ENCODE measurements at places on chromosomes 2 and 18.
A peak's percentile ranks its signal among the peaks of the same experiment; 100 is the strongest.

DNA sequence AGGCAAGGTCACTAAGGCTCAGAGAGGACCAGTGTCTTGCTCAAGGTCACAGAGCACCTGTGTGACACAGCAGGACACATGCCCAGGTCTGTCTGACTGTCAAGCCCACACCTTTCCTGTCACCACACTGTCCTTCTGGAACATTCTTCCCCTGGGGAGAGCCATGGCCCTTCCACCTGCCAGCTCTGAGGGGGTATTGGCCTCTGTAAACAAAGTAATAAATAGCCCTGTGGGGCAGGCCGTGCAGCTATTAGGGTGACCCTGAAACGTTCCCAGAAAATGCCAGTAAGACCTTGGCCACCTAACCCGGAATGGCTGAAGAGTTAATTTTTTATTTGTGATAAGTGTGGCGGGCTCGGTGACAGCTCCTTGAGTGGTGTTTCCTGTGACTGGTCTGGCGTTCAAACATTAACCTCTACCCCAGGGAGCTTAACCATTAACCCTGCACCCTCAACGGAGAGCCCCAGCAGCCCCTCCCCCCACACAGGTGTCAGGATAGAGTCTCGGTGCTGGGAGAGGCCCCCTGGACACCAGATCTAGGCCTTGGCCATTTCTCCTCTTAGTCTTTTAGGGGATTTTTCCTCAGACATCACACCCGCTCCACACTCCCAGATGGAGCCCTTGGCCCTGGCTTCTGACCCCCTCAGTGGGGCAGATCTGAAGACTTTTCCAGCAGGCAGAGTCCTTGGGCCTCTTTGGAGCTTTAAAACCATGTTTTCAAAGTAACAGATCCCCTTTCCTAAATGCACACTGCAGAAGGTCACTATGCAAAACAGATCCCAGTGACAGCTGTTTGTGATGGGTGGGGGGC lies 36.6 kb downstream of the SCTR start:
- no peak for DNase-seq

- no peak for DNase-seq
These were observed 41.5 kb upstream of the EPC2 start for GRCh38 chr2:148602885-148603561.

- no peak for DNase-seq
These were observed 132.7 kb downstream of the EVA1A start for GRCh38 chr2:75428060-75428459.

DNA sequence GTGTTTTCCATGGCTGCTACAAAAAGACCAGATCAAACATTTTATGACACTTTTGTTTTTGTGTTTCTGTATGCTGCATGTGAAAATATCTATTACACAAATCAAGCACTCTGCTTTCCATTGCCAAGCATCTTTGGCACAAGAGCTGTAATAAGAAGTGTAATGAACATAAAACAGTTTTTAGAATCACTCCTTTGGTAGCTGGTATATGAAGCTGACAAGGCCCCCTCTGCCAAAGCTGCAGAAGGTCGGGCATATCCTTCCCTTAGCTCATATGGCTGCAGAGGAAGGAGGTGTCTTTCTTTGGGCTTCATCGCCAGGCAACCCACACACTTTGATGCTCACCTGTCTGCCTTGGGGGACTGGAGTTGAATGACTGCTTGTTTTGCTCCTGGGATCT lies 175.4 kb downstream of the TMEM247 start:
- DNase-seq: no peak

GRCh38 chr18:28514699-28515098 lies 337.8 kb upstream of the CDH2 start:
- DNase-seq: no peak

DNA sequence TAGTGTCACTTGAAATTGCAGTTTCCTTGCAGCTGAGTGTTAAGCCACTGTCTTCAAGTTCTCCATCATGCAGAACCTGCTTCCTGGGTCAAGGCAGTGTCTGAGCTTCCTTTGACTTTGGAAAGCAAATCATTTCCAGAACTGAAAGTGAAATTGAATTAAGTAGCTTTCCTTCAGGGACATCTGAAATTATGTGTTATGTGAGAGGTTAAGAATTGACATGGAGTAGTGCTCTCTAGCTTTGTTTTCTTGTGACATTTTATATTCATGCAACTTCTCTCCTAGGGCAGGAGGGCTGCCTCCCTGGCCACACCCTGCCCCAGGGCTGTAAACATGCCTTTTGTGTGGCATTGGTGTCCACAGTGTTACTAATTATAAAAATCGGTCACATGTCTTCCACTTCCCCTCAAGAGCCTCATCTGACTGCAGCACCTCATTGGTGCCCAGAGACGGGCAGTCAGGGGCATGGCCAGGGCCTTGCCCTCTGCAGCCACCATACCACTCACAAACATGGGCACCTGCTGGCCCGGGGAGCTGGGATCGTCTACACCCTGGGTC lies 14.4 kb downstream of the RAB12 start:
- no peak for DNase-seq

GRCh38 chr2:228016402-228016801 lies 145.0 kb downstream of the DAW1 start:
- DNase-seq: no peak

GRCh38 chr2:194004590-194005206 lies 1652.3 kb upstream of the SLC39A10 start:
- DNase-seq: no peak

- no peak for DNase-seq
These were observed 259.8 kb upstream of the ATP5MC3 start for GRCh38 chr2:175441181-175441761.

DNA sequence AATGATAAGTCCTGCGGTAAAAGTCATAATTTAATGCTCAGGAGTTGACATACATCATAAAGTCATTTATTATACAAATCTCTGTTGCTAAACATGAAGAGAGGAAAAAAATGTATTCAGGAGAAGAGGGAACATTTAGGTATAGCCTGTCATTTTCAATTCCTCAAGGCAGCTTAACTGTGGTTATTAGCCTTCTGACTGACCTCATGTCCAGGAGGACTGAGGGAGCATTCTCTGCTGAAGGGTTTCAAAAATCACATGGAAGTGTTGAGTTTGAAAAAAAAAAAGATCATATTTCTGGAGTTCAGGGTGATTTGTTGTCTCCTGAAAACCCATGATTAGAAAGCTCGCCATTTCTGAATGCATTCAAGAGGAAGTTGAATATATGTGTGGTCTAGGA lies 1371.1 kb upstream of the LRRTM1 start:
- DNase-seq: no peak

GRCh38 chr18:23950644-23951043 lies 63.9 kb upstream of the TTC39C start:
- no peak for DNase-seq

DNA sequence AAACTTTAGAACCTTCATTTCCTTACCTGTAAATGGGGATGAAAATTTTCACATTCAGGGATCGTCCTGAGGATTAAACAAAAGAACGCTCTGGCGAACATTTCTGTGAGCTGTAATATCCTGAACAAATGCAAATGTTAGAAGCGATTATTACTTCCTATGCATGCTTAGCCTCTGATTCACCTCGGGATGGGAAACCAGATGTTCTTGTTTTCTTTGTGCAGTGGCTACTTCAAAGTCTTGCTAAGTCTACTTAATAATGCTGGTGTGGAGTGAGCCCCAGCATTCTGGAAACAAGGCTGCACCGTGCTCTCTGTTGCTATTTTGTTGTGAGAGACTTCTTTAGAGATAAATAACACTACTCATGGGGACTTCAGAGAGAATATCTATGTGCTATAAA lies 119.1 kb upstream of the PELI1 start:
- no peak for DNase-seq

- no peak for DNase-seq
These were observed 61.0 kb upstream of the SLC25A52 start for GRCh38 chr18:31821545-31822171.

DNA sequence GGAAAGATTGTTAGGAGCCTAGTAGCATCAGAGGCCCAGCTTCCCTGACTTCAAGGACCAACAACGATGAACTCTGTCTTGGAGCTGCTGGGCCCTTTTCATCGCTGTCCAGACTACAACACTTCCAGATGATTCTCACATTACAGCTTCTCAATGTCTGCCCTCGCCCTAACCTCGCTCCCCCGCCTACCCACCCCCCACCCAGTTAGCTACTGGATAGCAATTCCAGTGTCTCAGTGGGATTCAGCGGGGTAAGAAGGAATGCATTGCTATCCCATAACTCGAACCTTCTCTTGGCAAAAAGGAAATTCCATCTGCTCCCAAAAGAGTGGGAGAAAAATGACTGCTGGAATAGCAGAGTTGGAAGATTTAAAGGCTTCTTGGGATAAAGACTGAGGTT lies 65.0 kb downstream of the RPL37A start:
- no peak for DNase-seq

GRCh38 chr18:64403784-64404503 lies 255.1 kb upstream of the LINC00305 start:
- DNase-seq: no peak

- no peak for DNase-seq
These were observed 25.2 kb upstream of the TAF1B start for GRCh38 chr2:9818097-9818496.

GRCh38 chr18:47413327-47413726 lies 161.9 kb upstream of the SKOR2 start:
- no peak for DNase-seq

GRCh38 chr2:173657996-173658717 lies 303.5 kb downstream of the CDCA7 start:
- DNase-seq: no peak

- DNase-seq: no peak
These were observed 79.0 kb downstream of the TLK1 start for GRCh38 chr2:171081649-171082111.

- no peak for DNase-seq
These were observed 62.8 kb downstream of the GRB14 start for GRCh38 chr2:164558450-164558849.

GRCh38 chr2:207459990-207460757 lies 69.6 kb upstream of the CREB1 start:
- DNase-seq: no peak

- DNase-seq: no peak
These were observed 4.7 kb upstream of the NPC1 start for GRCh38 chr18:23591011-23591410.

GRCh38 chr18:35513181-35513936 lies 15.6 kb upstream of the INO80C start:
- DNase-seq: no peak

DNA sequence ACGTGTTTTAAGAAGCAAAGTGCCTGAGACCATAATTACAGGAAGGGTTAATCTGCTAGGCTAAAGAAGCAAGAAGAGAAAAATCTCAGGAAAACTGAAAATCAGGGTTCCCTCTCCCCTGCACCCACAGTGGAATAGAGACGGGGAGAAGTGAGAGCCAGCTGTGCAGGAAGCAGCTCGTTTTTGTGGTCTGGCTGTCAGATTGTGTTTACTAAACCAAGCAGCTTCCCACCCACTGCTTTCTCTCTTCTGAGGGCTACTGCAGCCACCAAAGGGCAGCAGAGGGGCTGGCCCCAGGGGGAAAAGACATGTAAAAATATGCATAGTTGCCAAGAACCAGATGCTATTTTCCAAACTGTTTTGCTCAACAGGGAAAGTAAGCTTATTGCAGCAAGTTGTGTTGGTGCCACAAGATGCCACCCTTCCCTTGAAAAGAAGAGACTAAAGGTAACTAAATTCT lies 72.6 kb upstream of the THUMPD2 start:
- no peak for DNase-seq

DNA sequence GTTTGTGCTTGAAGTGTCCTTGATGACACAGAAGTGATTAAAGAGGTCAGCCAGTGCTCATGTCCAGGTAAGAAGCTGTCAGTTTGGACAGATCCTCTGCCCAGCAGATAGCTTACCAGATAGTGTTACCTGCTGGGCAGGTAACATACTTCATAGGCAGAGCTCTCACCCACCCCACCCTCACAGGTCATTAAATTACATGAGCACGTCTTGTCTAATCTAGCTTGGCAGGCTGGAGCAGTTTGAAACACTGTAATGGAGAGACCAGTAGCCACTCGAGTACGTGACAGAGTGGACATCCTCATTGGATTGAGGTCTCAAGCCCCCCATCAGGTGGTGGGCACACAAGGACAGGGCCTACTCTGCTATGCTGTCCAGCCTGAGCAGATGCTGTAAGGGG lies 27.1 kb downstream of the TTC32 start:
- DNase-seq: no peak

GRCh38 chr2:6025391-6025790 lies 333.2 kb downstream of the SOX11 start:
- no peak for DNase-seq

DNA sequence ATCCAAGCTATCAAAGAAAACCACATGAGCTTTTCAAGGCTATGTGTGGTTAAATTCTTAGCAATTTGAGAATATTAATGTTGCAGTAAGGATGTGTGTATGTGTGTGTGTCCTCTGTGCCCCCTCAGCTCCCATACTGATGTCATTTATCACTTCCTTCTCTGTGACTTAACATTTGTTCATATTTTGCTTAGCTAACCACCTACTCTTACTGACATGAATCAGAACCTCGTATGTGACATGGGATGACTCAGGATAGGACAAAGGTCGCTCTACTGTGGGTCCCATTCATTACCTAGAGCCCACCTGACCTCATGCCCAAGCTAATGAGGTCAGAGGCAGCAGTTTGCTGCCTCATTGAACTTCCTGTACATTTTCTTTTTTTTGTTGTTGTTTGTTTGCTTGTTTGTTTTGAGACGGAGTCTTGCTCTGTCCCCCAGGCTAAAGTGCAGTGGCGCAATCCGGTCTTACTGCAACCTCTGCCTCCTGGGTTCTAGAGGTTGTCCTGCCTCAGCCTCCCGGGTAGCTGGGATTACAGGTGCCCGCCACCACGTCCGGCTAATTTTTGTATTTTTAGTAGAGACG lies 36.3 kb downstream of the MOGAT1 start:
- DNase-seq: peak; percentile 30

- no peak for DNase-seq
These were observed 206.1 kb downstream of the ZNF407 start for GRCh38 chr18:74803769-74804168.

DNA sequence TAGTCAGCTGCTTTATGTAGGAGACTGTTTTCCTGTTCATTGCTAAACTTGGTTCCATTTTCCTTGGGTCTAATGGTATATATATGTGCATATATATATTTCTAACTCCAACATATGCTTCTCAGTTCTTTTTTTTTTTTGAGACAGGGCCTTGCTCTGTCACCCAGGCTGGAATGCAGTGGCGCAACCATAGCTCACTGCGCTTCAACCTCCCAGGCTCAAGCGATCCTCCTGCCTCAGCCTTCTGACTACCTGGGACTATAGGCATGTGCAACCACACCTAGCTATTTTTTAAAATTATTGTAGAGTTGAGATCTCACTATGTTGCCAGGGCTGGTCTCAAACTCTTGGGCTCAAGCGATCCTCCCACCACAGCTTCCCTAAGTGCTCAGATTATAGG lies 22.1 kb downstream of the STPG4 start:
- DNase-seq: no peak

- DNase-seq: no peak
These were observed 127.8 kb downstream of the CERS6 start for GRCh38 chr2:168583710-168584521.
